Right atrium auricular region (tissue), 2 donors: ENCODE measurements at places on chromosomes 6 and 20. TPM values are rescaled to one million over a fixed set of nuclear protein-coding genes. Genes with fewer than 3 reads are reported as not detected.

Gene ADGRG6
- 20.6 TPM for total RNA-seq

Gene HLA-DOA
- 2.6 TPM for total RNA-seq

Gene ISM1
- 0.59 TPM for total RNA-seq

Gene TINAG
- 0.51 TPM for total RNA-seq

Gene ZMYND8
- 22.0 TPM for total RNA-seq

Gene SLC17A3
- not detected for total RNA-seq

Gene OLIG3
- total RNA-seq = not detected

GRCh38 chr6:46734867-46735719 is at the start of gene PLA2G7:
Gene PLA2G7 (minus strand): TSS chr6:46735375. CDS start chr6:46722891, 12,484 bp downstream.
- DNase-seq = no peak

DNA sequence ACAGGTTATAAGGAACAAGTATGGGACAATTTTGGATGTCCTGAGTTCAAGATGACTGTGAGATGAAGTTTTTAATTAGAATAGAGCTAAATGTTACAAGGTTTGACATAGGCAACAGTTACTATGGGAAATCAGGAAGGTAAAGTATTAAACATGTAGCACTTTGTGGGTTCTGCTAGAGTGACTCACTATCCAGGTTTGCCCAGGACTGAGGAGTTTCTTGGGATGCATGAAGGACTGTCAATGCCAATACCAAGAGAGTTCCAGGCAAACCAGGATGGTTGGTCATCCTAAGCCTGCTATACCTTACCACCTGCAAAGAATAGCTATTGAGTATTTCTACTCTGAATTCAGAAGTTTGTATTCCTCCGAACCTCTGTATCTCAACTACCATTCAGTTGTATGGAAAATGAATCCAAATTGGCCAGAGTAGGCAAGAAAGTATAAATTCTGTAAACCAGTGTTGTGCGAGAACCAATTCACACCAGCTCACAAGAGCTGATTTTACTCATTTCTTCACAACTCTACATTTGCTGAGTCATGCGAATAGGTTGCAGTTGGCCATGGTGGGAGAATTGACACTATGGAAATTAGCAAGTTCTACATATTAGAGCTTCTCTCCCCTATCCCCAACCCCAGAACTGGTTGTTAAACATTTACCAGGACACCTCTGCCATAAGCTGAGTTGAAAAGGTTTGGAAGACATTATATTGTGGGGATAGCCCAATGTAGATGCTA is 449.5 kb downstream of the PLCB1 start:
- no peak for DNase-seq

DNA sequence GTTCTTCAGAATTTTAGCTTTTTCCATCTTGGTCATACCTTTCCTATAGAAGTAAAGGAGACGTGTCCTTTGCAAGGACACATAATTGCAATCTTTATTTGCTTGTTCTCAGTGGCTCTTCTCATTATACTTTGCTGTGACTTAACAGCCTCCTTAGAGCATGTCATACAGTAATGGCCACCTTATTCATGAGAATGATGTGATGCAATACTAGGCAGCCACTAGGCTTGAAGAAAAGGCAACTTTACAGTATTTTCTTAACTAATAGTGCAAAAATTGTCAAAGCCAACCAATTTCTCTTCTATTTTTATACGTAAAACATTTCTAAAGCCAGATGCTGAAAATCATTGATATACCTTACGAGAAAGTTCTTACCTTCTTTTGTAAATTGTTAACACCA is 1296.8 kb upstream of the EYS start:
- no peak for DNase-seq

DNA sequence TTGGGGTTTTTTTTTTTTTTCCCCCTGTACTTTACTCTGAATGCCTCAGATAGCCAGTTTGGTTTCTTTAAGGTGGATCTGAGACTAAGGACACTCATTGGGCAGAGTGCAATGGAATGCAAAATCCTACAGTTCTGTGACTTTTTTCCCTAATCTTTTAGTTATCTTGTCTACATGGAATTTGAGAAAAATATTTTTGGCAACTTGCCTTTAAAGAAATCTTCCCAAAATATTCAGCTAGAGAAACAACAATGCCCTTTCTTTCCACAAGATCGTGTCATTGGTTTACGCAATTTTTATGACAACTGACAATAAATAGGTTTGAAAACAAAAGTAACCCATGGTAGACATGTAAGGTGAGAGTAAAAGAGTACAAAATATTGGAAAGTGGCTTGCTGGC is 171.7 kb upstream of the LAMP5 start:
- no peak for DNase-seq

- no peak for DNase-seq
These were observed 79.8 kb downstream of the SLC22A23 start for GRCh38 chr6:3376893-3377535.

DNA sequence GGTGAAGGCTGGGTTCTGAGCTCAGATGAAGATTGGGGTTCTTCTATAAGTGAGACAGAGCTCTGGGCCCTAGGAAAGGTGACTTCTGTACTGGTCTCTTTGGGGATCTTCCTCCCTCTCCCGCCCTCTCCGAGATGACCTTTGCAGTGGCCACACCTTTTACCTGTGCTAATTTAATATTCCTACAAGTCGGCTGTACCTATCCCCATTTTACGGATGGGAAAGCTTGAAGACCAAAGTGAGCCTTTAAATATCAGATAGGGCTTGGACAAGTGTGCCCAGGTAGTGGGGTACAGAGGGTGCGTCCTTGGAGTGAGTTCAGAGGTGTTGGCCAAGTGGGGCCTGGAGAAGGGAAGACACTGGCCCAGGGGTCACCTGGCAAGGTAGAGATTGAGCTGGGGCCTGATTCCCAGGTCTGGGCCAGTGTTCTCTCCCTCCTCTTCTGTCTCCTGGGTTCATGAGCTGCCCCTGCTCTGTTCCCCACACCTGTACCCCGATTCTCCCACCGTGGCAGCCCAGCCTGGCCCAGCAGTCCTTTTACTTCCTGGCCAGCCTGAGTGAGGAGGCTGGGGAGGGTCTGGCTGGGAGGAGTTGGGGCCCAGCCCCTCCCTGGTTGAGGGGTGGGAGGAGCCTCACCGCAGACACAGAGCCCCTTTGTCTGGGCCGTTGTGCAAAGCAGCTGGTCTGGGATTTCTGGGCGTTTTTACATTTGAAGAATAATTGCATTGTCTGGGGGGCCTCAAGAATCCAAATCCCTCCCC is 152.1 kb upstream of the RNF24 start:
- DNase-seq = no peak

GRCh38 chr6:23417133-23417532 is 708.9 kb upstream of the NRSN1 start:
- DNase-seq = no peak

DNA sequence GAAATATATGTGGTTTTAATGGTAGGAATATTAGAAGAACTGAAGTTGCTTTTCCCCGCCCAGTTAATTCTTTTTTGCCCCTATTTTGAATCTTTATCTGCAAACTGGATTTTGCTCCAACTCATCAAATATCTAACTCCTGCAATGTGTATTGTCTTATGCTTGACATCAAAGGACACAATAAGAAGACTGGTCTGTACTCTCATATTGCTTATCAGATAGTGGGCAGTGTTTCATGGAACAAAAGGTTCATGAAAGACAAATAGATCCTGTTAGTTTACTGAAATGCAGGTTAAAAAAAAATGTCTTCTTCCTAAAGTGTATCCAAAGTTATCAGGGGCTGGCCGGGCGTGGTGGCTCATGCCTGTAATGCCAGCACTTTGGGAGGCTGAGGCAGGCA is 27.7 kb upstream of the GTF3C6 start:
- DNase-seq = peak; percentile 5

DNA sequence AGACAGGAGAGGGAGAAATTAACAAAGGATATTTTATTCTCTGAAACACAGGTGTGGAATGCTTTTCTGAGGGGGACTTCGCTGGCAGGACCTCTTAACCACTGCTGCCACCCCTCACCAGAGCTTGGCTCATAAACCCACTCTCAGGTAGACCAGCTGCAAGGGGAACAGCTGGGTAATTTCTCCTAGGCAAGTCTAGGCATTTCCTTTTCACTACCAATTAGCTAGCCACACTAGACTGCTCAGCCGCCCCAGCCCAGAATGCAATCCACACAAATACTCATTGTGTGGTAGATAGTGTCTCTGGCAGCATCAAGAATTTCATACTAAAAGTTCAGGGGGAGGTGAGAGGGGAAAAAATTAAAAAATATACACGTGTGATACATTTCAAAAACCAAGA is 267.6 kb upstream of the ID4 start:
- DNase-seq = no peak

DNA sequence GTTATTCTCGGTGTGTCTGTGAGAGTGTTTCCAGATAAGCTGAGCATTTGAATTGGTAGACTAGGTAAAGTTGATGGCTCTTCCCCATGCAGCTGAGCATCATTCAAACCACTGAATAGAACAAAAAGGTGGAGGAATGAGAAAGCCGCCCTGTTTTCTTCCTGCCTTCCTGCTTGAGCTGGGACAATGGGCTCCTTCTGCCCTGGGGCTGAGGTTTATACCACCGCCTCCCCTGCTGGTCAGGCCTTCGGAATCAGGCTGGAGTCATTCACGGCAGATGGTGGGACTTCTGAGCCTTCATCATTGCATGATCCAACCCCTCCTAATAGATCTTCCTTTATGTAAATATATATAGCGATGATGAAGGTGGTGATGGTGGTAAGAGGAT is 124.9 kb downstream of the ANKRD60 start:
- DNase-seq = no peak

DNA sequence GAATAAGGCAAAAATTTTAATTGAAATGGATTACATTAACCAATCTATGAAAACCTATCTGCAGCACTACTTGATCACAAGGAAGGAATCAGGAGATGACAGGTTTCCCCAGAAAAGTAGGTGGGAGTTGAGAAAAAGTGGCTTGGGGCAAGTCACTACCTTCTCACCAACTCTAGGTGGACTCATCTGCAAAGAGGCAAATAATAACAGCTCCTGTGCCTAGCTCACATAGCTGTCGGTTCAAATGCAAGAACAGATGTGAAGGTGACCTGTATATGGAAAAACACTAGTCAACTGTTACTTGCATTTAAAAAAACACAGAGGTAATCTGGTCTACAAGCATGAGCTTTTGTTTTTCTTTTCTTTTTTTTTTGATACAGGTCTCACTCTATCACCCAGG is 67.2 kb downstream of the POPDC3 start:
- no peak for DNase-seq

GRCh38 chr6:99344289-99344688 is 5.2 kb downstream of the FAXC start:
- DNase-seq = no peak

DNA sequence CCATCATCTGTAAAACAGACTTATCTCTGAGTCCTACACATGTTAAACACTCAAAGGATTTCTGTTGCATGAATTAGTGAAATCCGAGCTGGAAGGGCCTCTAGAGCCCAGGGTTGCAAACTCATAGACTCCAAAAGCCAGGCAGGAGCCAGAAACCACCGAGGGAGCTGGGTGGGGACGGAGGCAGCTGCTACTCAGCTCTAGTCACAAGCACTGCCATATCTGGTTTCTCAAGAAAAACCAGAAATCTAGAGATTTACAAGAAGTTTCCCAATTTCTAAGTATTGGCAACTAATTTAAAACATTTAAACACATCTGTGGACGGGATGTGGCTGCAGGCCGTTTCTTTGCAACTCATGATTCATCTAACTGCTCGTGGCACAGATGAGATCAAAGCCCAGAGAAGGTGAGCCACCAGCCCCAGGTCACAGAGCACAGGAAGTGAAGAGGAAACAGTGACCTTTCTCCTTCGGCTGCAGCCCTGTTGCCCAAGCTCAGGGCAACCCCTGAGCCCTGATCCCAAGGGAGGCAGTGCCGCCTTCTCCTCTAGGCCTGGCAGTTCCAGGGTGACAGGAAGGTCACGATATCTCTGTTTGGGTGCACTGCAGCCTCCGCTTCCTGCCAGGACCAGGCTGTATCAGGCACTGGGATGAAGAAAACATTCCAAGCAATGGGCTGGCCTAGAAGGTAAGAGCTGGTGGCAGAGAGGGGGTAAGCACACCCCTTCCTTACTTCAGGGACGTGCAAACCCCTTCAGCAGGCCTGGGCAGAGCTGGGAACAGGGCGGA is 26.4 kb upstream of the PTGIS start:
- peak; percentile 91 for DNase-seq

DNA sequence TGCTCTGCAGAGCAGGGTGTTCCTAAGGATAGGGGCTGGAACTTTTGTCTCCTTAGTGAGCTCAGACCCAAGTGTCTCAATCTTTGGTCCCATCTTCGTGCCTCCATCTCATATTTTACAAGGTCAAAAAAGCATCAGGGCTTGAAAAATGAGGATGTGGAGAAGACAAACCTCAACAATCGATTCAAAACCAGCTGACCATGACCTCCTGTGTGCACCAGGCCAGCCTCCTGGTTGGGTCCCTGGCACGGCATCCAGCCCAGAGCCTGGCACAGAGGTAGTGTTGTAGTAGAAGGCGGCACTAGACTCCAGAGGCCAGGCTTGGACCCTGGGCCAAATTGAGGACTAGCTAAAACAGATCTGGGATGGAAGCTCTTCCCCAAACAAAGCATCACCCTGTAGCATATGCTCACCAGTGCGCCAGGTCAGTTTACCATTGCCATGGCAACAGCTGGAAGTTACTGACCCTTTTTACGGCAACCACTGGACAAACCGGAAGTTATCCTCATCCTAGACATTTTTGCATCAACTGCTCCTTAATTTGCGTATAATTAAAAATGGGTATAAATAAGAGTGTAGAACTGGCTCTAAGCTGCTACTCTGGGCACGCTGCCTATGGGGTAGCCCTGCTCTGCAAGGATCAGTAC is 69.3 kb upstream of the BLCAP start:
- no peak for DNase-seq

DNA sequence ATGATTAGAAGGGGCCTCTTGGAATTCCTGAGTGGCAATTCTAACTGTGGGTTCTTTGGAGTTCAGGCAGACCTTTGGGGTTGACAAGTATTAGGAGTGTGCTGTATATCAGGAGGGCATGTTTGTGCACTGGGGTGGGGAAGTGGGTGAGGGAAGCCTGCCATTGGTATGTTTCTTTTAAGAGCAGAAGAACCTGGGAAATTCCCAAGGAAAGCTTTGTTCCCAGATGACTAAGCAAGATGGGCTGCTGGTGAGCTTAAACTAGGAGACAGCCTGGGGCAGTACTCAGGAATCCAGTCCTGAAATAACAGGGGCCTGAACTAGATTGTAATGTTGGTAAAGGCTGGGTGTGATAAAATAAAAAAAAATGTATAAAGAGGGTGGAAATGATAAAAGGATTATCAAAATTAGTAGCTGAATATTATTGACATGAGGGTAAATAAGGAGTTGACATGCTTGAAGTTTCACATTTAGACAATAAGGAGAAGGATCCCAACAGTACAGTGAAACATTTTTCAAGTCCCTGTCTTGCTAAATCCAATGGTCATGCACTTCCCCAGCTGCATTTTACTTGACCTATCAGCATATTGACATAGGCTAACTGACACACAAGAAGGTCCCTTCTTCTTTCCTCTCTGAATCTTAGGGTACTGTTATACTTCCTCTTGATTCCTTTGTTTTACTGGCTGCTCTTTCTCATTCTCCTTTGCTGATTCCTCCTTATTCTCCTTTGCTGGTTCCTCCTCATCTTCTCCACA is 18.4 kb upstream of the IFNGR1 start:
- DNase-seq = no peak
